ENCODE measurements at places on chromosomes 2 and 18.

- DNase-seq = peak; percentile 80
Measured at GRCh38 chr18:74331404-74331803, 15.8 kb downstream of the C18orf63 start.

- no peak for DNase-seq
Measured at GRCh38 chr2:32496662-32497061, 131.2 kb upstream of the TTC27 start.

DNA sequence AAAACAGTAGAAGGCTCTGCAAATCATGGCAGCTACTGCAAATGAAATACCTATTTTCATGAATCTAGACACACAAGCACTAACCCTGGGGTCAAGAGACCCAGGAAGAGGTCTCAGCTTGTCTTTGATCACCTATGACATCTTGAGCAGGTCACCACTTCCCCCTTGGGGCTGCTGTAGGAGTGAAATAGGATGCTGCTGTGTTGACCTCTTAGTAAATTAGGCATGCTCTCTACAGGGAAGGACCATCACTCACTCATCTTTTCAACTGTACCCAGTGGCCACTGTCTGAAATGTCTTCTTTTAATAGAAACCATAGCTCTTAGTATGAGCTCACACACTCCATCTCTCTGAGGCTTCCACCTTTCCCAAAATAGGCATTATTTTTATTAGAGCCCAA lies 83.8 kb downstream of the NCK2 start:
- DNase-seq = no peak

- no peak for DNase-seq
Measured at GRCh38 chr2:29834036-29834540, 87.3 kb downstream of the ALK start.

GRCh38 chr2:23905155-23905554 lies 21.8 kb downstream of the ATAD2B start:
- no peak for DNase-seq

- DNase-seq = peak; percentile 77
Measured at GRCh38 chr2:227191367-227191766, 26.9 kb downstream of the COL4A3 start.

GRCh38 chr2:27494284-27494943 lies 586 bp downstream of the FNDC4 start:
- DNase-seq = peak; percentile 84

- DNase-seq = peak; percentile 31
Measured at GRCh38 chr18:51196118-51196810, 1.2 kb downstream of the MEX3C start.

DNA sequence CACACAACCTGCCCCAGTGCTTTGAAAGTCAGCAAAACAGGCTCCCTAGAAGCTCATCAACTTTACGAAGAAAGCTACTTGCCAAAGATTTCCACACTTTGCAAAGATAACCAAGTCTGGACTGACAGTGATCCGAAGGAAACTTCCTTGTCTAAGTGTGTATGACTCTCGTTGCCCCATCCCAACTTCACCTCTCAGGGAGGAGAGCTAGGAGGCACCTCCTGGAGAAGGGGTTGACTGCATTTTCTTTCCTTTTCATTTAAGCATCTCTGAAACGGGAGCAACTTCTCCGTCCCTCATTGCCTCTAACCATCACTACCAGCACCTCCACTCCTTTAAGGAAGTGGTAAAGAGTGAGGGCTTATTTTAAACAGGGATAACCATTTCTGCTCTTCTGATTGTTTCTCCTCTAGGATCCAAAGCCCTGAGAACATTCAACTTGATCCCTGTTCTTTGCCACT lies 7.0 kb downstream of the ZEB2 start:
- no peak for DNase-seq

DNA sequence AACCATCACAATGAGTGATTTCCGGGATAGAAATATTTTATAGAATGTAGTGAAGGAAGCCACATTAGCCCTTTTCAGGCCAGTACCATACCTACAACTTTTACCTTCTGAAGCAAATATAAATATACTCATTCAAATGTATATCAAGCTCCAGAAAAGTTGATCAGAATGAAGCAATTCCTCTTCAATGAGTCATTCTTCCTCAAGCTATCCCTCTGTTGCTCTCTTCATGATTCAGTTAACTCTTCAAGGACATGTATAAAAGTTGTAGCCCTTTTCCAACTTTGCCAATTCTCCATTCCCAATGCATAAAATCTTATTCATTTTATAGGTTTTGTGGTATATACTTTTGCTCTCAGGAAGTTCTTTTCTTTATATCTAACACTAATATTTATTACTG lies 242.1 kb upstream of the RGPD4 start:
- DNase-seq = peak; percentile 58

- no peak for DNase-seq
Measured at GRCh38 chr2:219823574-219823973, 196.1 kb downstream of the SLC4A3 start.

GRCh38 chr2:184644685-184645084 lies 46.4 kb downstream of the ZNF804A start:
- peak; percentile 14 for DNase-seq

- DNase-seq = no peak
Measured at GRCh38 chr2:48457227-48457626, 72.7 kb upstream of the STON1 start.

GRCh38 chr18:11040823-11041656 lies 108.3 kb downstream of the PIEZO2 start:
- peak; percentile 58 for DNase-seq
